ENCODE measurements at places on chromosomes 13 and 19. TPM values are rescaled to one million over a fixed set of nuclear protein-coding genes. Genes with fewer than 3 reads are reported as not detected.

The CCL25 gene
- total RNA-seq, result not detected

The KCNN1 gene
- 23.4 TPM for total RNA-seq

The LRRC25 gene
- total RNA-seq, result not detected

DNA sequence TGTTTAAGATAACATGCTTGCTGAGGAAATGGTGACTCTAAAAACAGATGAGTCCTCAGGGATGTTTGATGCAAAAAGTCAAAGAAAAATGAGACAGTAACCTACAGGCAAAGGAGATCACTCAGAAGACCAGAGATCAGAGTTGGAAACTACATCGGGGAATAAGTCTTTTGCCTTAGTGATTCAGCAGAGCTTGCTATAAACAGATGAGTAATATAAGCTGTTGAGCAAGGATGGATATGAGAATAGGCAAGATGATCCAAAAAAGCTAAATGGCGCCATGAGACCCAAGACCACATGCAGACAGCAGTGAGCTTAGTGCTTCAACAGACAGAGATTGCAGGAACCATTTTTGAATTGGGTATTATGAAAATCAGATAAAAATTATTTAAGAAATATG is 168.6 kb downstream of the POSTN start:
- no peaks in the 10 kb centered on the region for H3K36me3 ChIP-seq
- no peaks in the 10 kb centered on the region for H3K4me1 ChIP-seq
- H3K4me3 ChIP-seq, result no peak overlapping the region

DNA sequence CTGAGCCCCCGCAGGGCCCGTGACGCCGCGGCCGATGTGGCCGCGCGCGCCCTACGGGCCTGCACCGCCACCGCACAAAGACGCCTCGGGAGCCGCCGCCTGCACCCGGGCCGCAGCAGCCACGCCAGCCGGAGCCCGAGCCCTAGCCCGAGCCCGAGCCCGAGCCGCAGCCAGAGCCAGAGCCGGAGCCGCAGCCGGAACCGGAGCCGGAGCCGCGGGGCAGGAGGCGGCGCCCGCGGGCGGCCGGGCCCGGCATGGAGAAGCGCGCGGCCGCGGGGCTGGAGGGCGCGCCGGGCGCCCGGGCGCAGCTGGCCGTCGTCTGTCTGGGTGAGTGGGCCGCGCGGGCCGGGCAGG is 379 bp downstream of the LRP3 start:
- no peaks in the 10 kb centered on the region for H3K27me3 ChIP-seq
- peak overlapping the region; percentile 89 for H3K4me3 ChIP-seq
- no peaks in the 10 kb centered on the region for H3K4me1 ChIP-seq
- H3K36me3 ChIP-seq, result no peaks in the 10 kb centered on the region

DNA sequence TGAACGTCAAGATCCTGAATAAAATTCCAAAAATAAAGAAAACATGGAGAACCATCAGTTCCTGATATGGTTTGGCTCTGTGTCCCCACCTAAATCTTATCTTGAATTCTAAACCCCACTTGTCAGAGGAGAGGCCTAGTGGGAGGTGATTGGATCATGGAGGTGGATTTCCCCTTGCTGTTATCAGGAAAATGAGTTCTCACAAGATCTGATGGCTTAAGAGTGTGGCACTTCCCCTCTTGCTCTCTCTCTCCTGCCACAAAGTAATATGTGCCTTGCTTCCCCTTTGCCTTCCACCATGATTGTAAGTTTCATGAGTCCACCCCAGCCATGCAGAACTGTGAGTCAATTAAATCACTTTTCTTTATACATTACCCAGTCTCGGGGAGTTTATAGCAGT is 827.4 kb downstream of the GPC5 start:
- H3K27me3 ChIP-seq, result no peaks in the 10 kb centered on the region
- no peaks in the 10 kb centered on the region for H3K36me3 ChIP-seq
- no peak overlapping the region for H3K27ac ChIP-seq
- H3K4me1 ChIP-seq, result no peaks in the 10 kb centered on the region
- no peak overlapping the region for H3K4me3 ChIP-seq
